ENCODE measurements at places on chromosomes 7 and 10. TPM values are rescaled to one million over a fixed set of nuclear protein-coding genes. Genes with fewer than 3 reads are reported as not detected.

The ZNF736 gene
- total RNA-seq = 26.6 TPM

GRCh38 chr10:113326160-113327111, 226.4 kb upstream of the HABP2 start:
- no peak for DNase-seq

GRCh38 chr7:26580064-26580591, 284.3 kb downstream of the SKAP2 start:
- no peak for DNase-seq

DNA sequence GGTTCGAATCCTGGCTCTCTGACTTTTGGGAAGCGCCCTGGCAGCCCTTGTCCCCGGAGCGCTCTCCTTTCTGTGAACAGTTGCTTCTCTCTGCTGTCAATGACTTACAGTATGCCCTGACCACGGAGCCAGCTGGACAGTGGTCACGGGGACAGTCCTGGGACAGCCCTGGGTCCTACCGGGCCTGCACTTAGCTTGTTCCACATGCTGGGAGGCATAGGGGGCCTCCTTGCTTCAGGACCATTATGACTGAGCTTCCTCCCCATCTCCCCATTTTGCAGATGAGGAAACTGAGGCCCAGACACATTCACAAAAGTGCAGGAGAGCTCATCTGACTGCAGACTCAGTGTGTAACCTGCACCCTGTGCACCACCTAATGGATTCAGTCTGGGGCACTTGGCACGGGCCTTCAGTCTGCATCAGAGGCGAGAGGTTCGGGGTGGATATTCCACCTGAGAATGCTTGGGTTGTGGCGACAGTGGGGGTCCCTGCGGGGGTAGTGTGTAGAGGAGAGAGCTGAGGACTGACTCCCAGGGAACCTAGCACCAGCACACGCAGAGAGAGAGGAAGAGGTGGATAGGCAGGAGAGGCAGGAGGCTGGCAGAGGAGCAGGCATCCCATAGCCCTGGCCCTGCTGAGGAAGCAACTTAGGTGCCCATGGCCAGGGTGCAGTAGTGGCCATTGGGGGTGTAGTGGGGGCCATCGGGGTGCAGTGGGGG, 1.6 kb downstream of the DOCK1 start:
- DNase-seq = no peak

The TMEM139 gene
- not detected for total RNA-seq

Measured in natural killer cell (primary cell).